Activated CD4-positive, CD25-positive, alpha-beta regulatory T cell treated with anti-CD3 and anti-CD28 coated beads, Interleukin-2, amount 50 U/mL, for 72 hours (primary cell): ENCODE measurements at places on chromosomes 4 and X.

GRCh38 chrX:40663880-40664630 lies 16.7 kb upstream of the CXorf38 start:
- no peak for DNase-seq

DNA sequence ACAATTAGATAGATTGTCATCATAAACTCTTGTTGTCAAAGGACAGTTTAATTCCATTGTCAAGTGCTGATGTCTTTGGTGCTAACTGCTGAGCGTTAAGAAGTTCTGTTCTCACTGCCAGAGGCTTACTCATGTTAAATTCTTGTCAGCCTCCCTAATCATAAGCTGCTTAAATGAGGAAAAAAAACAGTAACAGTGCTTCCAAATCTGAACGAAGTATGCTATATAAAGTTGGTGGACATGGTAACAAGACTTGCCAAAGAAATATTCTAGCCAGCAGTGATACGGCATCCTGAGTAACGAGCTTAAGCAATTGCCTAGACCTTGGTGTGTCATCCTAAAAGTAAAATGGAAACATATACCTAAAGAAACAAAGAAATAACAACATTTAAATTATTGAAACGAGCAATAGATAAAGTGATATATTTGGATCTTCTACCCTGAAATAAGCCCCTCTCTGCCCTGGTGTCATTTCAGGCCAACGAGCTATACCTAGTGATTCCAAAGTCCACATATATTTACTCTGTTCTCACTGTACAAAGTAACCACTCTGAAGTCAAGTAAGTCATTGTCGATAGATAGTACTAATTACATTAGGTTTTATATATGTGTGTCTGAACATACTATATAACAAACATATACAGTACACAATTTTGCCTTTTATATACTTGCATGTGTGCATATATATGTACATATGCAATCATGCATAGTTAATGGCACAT lies 339.7 kb upstream of the HS3ST1 start:
- DNase-seq = no peak

GRCh38 chrX:143304025-143304424 lies 213.2 kb downstream of the SPANXN3 start:
- DNase-seq = no peak

- DNase-seq = no peak
Observed at GRCh38 chrX:110006821-110007375, 4.0 kb downstream of the TMEM164 start.

DNA sequence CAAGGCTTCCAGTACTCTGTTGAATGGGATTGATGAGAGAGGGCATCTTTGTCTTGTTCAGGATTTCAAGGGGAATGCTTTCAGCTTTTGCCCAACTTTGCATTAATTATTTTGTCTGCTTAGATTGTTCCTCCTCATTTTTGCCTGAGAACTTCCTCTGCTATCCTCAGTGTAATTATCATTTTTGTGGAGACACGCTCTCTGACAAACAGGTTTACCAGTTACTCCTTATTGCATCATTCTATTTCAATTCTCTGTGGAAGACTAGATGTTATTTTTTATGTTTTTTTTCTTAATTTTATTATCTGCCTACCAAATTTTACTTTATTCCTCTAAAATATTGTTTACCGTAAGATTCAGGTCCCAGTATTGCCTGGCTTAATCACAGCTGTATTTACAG lies 349.2 kb downstream of the ADGRL3 start:
- DNase-seq = no peak

GRCh38 chr4:36142504-36142903 lies 101.8 kb downstream of the ARAP2 start:
- no peak for DNase-seq

GRCh38 chrX:44392767-44393166 lies 49.3 kb upstream of the EFHC2 start:
- DNase-seq = no peak

GRCh38 chr4:88333741-88334405 lies 44.8 kb upstream of the HERC6 start:
- DNase-seq = no peak

GRCh38 chr4:78242071-78242470 lies 184.9 kb downstream of the FRAS1 start:
- DNase-seq = no peak

- no peak for DNase-seq
Observed at GRCh38 chr4:5037553-5038551, 13.4 kb upstream of the STK32B start.

DNA sequence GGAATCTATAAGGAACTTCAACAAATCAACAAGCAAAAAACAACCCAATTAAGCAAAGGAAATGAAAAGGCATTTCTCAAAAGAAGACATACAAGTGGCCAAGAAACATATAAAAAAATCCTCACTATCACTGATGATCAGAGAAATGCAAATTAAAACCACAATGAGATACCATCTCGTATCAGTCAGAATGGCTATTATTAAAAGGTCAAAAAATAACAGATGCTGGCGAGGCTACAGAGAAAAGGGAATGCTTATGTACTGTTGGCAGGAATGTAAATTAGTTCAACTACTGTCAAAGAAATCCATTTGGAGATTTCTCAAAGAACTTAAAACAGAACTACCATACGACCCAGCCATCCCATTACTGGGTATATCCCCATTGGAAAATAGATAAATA lies 292.4 kb upstream of the FAT1 start:
- no peak for DNase-seq

DNA sequence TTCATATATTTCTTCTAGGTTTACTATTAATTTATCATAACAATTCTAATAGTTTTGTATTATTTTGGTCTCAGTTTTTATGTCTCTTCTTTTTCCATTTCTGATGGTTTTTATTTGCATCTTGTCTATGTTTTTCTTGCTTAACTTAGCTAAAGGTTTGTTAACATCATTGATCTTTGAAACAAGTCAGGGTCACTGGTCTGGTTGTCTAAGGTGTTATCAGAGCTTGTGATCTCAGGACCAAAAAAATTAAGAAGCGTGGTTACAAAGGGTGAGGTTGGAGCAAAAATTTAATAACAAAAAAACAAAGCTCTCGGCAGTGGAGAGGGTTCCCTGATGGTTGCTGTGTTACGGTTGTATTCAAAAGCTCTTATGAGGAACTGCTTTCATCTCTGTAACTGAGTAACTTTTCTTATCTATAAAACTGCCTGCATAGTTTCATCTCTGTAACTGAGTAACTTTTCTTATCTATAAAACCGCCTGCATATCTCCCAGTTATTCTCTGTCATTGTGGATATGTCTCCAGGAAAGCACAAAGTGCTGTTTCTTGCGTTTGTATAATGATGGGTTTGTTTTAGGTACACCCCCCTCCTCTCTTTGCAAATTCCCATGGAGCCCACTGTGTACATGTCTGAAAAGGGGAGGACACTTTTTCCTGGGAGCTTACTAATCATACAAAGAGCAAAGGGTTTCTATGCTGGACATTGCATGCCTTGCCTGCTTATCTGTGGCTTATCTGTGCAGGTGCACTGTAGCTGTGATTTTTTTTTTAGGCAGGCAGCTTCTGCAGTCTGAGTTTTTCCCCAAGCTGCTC lies 62.4 kb upstream of the UGT2B15 start:
- no peak for DNase-seq

- peak; percentile 34 for DNase-seq
Observed at GRCh38 chrX:102652031-102652688, 877 bp downstream of the GPRASP1 start.

DNA sequence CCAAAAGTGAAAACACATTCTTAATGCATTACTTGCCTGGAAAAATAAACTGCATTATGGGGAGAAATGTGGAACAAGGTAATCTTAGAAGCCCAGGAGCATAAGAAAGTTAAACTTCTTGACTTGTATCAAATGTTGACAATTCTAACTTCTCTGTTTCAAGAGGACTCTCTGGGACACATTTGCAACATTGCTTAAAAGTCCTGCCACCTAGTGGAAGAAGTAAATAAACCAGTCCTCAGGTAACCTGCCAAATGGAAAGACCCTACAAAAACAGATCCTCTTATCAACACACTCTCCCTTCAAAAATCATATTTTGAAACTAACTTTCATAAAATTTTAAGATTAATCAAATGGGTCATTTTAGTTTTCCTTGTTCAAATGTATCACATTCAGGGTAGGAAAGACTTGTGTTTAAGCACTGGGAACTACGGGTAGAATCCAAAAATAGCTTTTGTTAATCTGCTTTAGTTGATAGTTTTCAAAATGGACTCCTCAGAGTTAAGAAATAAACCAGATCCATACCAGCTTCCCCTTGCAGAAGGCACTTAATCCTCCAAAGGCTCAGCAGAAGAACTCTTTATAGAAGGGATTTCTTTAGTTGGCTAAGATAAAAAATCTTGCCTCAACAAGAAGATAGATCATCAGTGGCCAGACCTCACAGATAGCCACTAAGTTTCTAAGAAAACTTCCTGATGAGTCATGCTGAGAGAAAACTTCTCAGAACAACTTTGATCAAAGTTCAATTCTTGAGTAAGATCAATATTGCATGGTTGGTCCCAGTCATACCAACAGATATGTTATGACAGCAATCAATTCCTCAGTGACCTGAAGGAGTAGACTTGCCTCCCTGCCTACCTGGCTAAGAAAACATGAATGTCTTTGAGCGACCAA lies 141.7 kb downstream of the HHIP start:
- DNase-seq = no peak

DNA sequence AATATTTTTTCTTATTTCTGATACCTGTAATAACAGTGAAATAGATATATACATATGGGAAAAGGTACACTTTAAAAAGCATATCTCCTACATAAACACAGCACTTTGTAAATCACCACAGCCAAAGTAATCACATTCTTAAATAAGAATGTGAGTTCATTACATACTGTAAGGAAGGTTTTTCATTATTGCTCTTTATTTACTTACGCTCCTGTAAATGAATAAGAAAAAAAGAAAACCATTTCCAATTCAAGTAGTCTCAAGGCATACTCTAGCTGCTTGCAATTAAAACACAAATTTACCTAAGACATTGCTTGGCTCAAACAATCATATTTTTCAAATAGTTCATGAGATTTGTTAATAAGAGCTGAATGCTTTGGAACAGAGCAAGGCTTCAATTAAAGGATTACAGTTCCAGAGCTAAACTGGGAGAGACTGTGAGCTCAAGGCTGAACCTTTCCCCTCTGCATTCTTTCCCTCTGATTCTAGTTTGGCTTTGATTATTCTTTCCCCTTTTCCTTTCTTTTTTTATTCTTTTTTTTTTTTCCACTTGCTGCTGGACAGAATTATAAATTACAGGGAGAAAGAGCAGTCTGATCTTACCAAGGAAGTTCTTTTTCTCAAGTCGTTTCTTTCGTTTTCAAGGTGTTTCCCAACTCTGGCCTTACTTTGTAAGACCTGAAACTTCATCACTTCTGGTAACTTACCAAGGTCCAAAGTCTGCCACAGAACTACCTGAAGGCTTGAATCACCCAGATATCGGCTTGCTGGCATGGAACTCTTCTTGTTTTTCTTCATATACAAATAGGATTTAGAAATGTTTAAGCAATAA lies 278.3 kb downstream of the INPP4B start:
- no peak for DNase-seq

GRCh38 chr4:113825272-113825671 lies 63.7 kb upstream of the CAMK2D start:
- no peak for DNase-seq

- no peak for DNase-seq
Observed at GRCh38 chr4:152220201-152220666, 315.7 kb downstream of the FBXW7 start.

GRCh38 chr4:181331214-181331613 lies 912.0 kb upstream of the TENM3 start:
- DNase-seq = no peak

GRCh38 chr4:55154290-55154880 lies 29.0 kb upstream of the KDR start:
- no peak for DNase-seq

DNA sequence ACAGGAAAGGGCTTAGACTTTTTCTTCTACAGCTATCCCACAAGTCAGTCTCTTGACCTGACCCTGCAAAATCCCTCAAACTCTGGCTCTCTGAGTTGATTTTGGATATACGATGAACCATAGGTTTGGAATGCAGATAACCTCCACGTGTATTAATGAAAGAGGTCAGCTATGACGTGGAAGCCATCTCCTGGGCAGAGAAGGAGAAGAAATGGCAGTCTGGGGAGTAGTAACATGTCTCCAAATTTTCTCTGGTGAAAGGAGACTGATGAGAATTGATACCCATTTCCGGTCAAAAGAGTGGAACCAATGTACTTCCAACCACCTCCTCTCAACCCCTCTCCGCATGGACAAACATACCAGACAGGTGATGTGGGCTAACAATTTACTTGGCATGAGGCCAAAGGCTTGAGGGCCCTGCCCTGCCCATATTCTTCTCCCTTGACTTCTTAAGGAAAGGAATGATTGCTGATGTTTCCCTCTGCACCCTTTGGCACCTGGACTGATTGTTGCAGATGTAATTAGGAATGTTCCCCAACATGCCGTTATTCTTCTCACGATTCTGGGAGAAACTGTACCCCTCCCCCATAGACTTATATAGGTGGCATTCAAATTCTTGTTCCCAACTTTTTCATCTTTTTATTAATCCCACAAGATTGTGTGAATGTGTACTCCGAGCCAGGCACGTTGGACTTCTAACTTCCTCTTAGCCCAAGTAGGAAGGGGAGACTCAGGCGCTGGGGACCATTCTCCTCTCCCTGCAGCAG lies 580 bp upstream of the PLS3 start:
- no peak for DNase-seq

GRCh38 chrX:3697701-3698279 lies 15.7 kb downstream of the PRKX start:
- DNase-seq = no peak

- no peak for DNase-seq
Observed at GRCh38 chrX:36462142-36462541, 542.6 kb downstream of the CFAP47 start.

DNA sequence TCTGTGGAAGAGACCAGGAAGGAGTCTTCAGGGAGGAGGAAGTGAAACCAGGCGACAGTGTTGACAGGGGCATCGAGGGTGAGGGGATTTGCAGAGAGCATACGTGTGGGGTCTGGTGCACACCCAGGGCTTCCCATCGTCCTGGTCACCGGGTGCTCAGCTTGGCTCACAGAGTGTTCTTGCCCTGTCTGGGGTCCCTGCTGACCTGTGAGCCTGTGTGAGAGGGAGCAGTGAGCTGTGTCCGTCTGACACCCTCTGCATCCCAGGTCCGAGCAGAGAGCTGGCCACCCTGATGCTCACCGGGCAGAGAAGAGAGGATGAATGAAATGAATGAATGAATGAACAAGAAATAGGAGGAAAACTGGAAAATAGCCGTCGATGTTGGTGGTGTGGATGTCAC lies 46.5 kb downstream of the CPZ start:
- DNase-seq = no peak

GRCh38 chrX:113793563-113793962 lies 790.3 kb upstream of the HTR2C start:
- DNase-seq = no peak

GRCh38 chr4:154714339-154715040 lies 29.3 kb upstream of the LRAT start:
- no peak for DNase-seq

- no peak for DNase-seq
Observed at GRCh38 chr4:6480534-6481088, 8.2 kb upstream of the PPP2R2C start.
